Chondrocyte (in vitro differentiated cells): ENCODE measurements at places on chromosomes 5 and 9. TPM values are rescaled to one million over a fixed set of nuclear protein-coding genes. Genes with fewer than 3 reads are reported as not detected.
A peak's percentile ranks its signal among the peaks of the same experiment; 100 is the strongest.

Gene SEMA4D
- total RNA-seq = 3.3 to 3.8 TPM (median 3.8 TPM) in 3 replicates

Gene GAS1
- total RNA-seq = 56.5 to 70.3 TPM (median 70.0 TPM) in 3 replicates

Gene PKD2L2
- total RNA-seq = not detected in 3 replicates

Gene FGD3
- not detected in 3 replicates for total RNA-seq

Gene PCDHA4
- 7.1 to 11.1 TPM (median 8.3 TPM) in 3 replicates for total RNA-seq

Gene TMEM215
- total RNA-seq = not detected in 3 replicates

Gene IL12B
- not detected in 3 replicates for total RNA-seq

Gene IQGAP2
- 2.9 to 10.2 TPM (median 3.0 TPM) in 3 replicates for total RNA-seq

Gene IFNA2
- not detected in 3 replicates for total RNA-seq

Gene NFIB
- 28.2 to 66.3 TPM (median 63.1 TPM) in 3 replicates for total RNA-seq

Gene OGN
- 27.4 to 72.6 TPM (median 30.3 TPM) in 3 replicates for total RNA-seq

DNA sequence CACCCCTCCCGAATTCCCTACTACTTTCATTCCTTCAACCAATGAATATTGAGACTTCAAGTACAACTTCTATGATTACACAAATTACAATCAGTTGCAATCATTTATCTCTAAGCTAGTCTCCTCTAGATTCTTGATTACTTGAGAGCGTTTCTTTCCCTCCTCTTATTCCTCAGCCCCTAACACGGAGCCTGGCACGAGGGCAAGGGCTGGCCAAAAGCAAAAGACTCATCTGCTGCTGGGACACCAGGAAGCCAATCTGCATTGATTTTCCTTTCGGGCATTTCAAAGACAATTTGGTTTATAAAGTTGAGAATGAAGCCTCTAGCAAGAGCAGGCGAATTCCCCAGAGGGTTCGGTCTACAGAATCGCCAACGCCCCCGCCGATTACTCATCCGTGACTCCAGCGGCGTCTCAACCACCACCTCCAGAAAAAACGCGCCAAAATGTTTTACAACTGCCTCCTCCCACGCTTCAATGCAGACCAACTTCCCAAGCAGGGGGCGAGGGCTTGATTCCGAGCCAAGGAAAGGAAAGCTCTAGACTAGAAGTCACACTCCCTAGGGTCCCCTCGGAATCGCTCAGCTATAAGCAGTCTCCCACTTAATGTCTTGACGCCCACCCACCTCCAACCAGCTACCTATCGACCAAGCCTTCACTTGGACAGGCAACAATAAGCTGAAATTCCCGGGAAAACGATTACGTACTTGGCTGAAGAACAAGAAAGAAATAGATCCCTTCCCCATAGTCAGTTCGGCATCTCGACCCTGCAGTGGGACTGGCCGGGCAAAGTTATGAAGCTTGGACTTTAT lies 1.5 kb downstream of the PCSK1 start:
- DNase-seq = no peak

GRCh38 chr9:78368236-78368635 lies 71.3 kb downstream of the PSAT1 start:
- DNase-seq = no peak

GRCh38 chr9:81601639-81602623 lies 87.4 kb downstream of the TLE1 start:
- no peak for DNase-seq

GRCh38 chr5:89396278-89396954 lies 513.4 kb upstream of the MEF2C start:
- no peak for DNase-seq

- no peak for DNase-seq
These were observed 164.1 kb downstream of the HSD17B3 start for GRCh38 chr9:96137671-96138429.

DNA sequence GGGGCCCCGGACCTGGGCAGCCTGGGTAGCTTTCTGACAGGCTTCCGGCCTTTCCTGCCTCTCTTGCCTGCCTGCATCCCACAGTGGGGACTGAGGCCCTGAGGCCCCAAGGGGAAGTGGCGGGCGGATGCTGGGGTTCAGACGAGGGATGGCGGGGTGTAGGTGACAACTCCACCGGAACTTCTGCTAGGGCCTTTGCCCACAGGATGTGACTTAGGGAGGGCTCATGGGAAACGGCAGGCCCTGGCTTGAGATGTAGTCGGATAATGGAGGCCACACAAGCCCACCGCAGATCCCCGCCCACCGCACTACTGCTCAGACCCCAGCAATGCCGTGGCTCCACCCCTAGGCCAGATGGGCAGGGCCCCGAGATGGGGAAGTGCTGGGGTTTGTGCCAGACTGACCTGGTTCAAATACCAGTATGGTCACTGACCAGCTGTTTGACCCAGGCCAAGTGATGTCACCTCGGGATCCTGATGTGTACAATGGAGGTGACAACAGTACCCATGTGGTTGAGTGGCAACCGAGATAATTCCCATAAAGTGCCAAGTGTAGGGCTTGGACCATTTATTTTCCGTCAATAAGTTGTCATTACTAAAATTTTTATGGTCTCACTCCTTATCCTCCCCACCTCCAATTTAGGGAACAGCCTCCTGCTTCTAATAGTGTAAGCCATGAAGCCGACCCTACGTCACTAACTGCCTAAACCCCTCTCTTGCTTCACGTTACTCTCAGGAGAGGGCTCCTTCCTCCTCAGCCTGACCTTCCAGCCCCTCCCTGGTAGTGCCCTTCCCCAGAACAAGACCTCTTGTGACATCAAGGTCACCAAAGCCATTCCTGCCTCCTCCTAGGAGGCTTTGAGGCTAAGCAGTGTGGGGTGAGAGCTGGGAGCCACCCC lies 2.5 kb upstream of the CDK9 start:
- DNase-seq = no peak

GRCh38 chr5:140109759-140110645 lies 3.9 kb upstream of the PURA start:
- no peak for DNase-seq

- DNase-seq = no peak
These were observed 272.7 kb upstream of the PANK3 start for GRCh38 chr5:168851902-168852321.

DNA sequence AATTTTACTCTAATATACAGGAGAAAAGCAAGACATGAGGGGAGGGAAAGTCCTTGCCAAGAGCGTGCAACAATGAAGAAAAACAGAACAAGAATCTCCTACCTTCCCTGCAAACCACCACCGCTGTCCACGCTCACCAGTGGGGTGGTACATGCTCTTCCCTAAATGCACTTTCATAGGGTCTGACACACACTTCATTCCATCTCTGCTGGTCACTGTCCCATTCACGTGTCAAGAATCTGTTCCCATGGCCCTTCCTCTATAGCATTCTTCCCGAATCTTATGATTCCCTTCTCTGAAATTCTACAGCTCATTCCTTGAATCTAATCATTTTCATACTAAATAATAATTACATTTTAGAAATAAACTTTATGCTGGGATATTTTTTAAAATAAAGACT lies 11.4 kb upstream of the DNAH5 start:
- DNase-seq = no peak

GRCh38 chr9:88954066-88954465 lies 37.2 kb upstream of the S1PR3 start:
- no peak for DNase-seq

DNA sequence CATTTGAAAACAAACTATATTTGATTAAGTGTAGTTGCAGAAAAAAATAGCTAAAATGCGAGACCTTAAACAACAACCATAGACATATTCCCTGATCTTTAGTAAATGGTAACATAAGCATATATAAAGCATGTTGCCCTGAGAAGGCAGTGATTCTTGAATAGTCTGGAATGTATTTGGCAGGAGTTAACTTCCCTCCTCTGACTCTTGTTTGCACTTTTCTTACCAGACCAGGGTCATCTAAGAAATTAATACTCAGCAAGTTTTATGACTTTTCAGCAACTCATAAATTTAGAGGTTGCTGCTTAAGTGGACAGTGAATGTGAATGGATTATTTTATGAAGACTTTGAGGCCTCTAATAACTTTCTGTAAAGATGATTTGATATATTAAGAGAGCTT lies 55.3 kb upstream of the NUDT12 start:
- no peak for DNase-seq

GRCh38 chr5:50665091-50665490 lies 1.3 kb upstream of the PARP8 start:
- DNase-seq = no peak

- no peak for DNase-seq
These were observed 38.6 kb upstream of the SNX2 start for GRCh38 chr5:122736086-122736845.

DNA sequence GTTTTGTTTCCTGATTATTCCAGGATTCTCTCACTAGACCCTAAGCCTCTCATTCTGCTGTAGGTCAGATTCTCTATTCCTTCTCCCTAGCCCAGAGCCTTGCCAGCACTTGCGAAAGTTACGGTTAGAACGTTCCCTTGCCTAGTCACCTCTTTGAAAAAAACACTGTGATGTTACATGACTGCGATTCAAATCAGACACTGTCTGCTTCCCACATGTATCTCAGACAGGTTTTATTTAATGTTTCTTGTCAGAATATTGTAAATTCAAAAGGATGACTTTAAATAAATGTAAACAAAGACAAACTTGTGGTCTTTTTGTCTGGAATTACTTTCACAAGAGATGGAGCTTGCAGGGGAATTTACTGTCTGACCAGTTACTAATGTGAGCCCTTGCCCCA lies 116.5 kb upstream of the OTULINL start:
- DNase-seq = no peak

DNA sequence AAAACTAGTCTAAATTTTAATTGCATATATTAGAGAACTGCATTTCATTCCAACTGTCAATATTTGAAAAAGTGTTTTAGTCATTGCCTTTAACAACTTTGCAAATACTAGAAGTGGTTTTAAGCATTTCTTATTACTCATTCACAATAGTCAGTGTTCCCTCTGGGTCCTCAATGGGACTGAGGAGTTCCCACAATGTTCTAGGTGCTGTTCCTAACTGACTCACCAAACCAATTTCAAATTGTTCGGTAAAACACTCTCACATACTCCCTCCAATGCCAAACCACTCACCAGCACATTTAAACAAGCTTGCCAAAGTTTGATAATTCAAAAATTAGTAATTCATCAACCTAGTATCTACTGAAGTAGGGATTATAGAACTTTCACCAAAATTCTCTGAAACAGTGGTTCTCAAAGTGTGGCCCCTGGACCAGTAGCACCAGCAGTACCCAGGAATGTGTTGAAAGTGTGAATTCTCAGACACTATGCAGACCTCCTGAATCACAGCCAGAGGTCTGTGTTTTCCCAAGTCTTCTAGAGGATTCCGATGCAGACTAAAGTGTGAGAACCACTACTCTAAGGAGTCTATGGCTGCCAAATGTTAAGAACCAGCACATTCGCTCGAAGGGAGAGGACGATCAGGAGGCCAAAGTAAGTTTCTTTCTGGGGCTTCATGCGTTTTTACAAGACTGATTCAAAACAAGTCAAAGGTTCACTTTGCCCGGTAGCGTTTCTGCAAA lies 72.8 kb downstream of the APBA1 start:
- no peak for DNase-seq

DNA sequence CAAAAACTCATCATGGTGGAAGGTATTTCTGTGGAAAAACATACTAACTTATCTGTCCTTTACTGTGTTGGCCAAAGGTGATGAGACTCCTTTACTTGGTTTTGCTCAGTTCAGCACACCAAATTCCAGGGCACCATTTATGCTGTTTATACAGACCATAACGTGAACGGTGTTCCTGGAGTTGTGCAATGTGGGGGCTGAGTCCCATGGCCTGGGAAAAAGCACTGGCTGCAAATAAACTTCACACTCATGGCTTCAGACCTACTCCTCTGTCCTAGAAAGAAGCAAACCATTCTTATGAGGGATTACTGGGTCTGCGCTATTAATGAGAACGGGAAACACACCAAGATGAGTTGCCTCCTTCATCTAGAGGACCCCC lies 10.4 kb downstream of the FREM1 start:
- no peak for DNase-seq

DNA sequence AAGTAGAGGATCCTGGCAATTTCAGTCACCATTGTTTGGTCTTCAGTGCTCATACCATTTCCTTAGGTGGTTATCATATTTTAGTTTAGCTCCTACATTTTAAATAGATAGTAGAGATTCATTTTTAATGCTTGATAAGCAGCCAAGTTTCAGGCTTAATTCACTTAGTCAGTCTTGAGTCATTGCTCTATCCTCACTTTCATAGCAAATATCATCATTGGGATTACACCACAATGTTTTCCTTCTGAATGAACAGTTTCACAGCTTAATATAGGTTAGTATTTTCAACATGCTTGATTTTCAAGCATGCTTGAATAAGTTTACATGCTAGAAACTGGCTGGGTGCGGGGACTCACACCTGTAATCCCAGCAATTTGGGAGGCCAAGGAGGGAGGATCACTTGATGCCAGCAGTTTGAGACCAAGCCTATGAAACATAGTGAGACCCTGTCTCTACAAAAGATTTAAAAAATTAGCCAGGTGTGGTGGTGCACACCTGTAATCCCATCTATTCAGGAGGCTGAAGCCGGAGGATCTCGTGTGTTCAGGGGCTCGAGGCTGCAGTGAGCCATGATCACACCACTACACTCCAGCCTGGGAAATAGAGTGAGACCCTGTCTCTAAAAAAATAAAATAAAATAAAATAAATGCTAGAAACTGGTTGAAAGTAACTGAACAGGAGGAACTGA lies 339.9 kb downstream of the ADGRV1 start:
- no peak for DNase-seq

DNA sequence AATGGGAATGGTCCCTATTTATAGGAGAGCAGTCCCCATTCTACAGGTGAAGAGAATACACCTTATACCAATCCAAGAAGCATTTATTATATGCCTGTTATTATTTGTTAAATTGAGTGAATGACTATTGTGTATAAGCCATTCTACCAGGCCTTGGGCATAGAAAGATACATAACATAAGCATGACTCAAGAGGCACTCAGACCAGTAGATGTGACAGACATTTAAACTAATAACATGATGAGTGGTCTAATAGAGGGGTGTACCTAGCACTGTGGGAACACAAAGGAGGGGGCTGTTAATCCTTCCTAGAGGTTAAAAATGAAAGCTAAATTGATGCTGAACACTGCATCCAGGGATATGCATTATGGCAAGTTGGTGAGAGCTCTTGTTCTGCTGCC lies 145.0 kb upstream of the TNC start:
- DNase-seq = no peak

DNA sequence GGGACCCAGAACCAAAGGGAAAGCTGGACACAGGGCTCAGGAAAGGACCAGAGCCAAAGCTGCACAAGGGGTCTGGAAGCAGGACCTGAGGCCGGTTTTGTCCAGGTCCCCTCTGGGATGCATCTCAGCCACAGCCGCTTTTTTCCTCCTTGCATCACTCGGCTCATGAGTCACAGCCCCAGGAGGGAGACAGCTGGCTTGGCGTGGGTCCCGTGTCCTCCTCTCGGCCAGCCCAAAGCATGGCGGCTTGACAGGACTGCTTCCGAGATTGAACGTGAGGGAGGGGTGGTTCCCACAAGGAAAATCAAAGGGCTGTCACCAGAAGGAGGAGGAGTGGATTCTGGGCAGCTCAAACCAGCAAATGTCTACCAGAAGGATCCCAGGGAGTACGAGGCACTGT lies 56.7 kb upstream of the CPLX2 start:
- DNase-seq = peak; percentile 58
